Right lobe of liver (tissue), 6 donors: ENCODE measurements at places on chromosomes 7 and 10. TPM values are rescaled to one million over a fixed set of nuclear protein-coding genes. Genes with fewer than 3 reads are reported as not detected.

- no peaks in the 10 kb centered on the region for H3K27me3 ChIP-seq
- no peaks in the 10 kb centered on the region for H3K36me3 ChIP-seq
- DNase-seq: peak; percentile 71
- H3K4me1 ChIP-seq: no peaks in the 10 kb centered on the region
Measured at GRCh38 chr10:119416855-119417254, 125.7 kb downstream of the RGS10 start.

GRCh38 chr7:42100156-42100508 lies 136.9 kb downstream of the GLI3 start:
- no peaks in the 10 kb centered on the region for H3K4me1 ChIP-seq
- no peak overlapping the region for H3K27ac ChIP-seq
- H3K36me3 ChIP-seq: no peaks in the 10 kb centered on the region
- no peak for DNase-seq

- no peaks in the 10 kb centered on the region for H3K27me3 ChIP-seq
- DNase-seq: no peak
- no peaks in the 10 kb centered on the region for H3K4me1 ChIP-seq
- H3K4me3 ChIP-seq: no peak overlapping the region
- H3K27ac ChIP-seq: no peak overlapping the region
- H3K36me3 ChIP-seq: no peaks in the 10 kb centered on the region
Measured at GRCh38 chr10:84432891-84433290, 104.5 kb downstream of the CCSER2 start.

DNA sequence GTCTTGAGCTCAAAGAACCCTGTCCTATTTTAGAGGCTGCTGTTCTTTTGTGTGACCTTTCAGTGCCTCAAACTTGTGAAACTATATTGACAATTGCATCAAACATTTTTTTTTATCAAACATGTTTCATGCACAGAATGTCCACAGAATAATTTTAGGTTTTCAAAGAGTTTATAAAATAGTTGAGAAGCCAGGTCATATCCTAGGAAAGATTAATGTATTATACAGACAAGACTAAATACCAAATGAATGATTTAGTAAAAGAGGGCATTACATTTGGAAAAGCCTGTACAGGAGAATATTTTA lies 67.0 kb downstream of the CDK6 start:
- no peak overlapping the region for H3K4me3 ChIP-seq
- no peaks in the 10 kb centered on the region for H3K4me1 ChIP-seq
- H3K27ac ChIP-seq: no peak overlapping the region
- DNase-seq: no peak
- no peaks in the 10 kb centered on the region for H3K36me3 ChIP-seq
- H3K27me3 ChIP-seq: no peaks in the 10 kb centered on the region

GRCh38 chr7:105876964-105877601 lies 684 bp upstream of the ATXN7L1 start:
- H3K27me3 ChIP-seq: no peaks in the 10 kb centered on the region
- no peaks in the 10 kb centered on the region for H3K36me3 ChIP-seq
- no peaks in the 10 kb centered on the region for H3K4me1 ChIP-seq
- H3K4me3 ChIP-seq: peak overlapping the region; percentile 71
- DNase-seq: peak; percentile 83
- H3K27ac ChIP-seq: peak overlapping the region; percentile 63

The CYP2C8 gene
- total RNA-seq: 876 TPM

GRCh38 chr7:84688671-84689070 lies 494.1 kb upstream of the SEMA3A start:
- no peaks in the 10 kb centered on the region for H3K27me3 ChIP-seq
- H3K36me3 ChIP-seq: no peaks in the 10 kb centered on the region
- H3K4me3 ChIP-seq: no peak overlapping the region
- no peak overlapping the region for H3K27ac ChIP-seq
- no peak for DNase-seq

The VENTX gene
- 0.31 TPM for total RNA-seq

GRCh38 chr7:127536394-127536691 lies 49.1 kb downstream of the GCC1 start:
- H3K36me3 ChIP-seq: no peaks in the 10 kb centered on the region
- no peak for DNase-seq
- no peaks in the 10 kb centered on the region for H3K27me3 ChIP-seq
- no peaks in the 10 kb centered on the region for H3K4me1 ChIP-seq

The PRPS1L1 gene
- total RNA-seq: not detected

DNA sequence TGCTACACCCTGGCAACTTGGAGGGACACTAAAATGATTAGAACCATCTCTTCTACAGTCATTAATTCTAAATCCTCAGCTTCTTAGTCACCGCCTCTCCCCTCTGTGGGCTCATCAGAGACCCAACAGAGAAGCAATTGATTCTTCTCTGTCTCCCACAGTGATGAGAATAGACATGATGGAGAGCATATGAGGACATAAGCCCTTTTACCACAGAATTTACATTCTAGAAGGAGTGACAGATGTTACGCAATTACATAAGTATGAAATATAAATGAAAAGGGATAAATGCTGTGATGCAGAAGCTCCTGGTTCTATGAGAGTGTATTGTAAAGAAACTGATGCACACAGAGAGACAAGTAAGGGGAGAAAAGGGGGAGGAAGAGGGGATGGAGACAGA lies 18.1 kb upstream of the ABCB5 start:
- no peak overlapping the region for H3K4me3 ChIP-seq
- no peaks in the 10 kb centered on the region for H3K36me3 ChIP-seq
- H3K27me3 ChIP-seq: no peaks in the 10 kb centered on the region
- no peak overlapping the region for H3K27ac ChIP-seq
